ENCODE measurements at places on chromosomes 7 and 10.

GRCh38 chr10:75080554-75080953, 30.9 kb upstream of the SAMD8 start:
- no peak for DNase-seq

- DNase-seq = no peak
Observed at GRCh38 chr10:87550741-87551140, 46.0 kb downstream of the MINPP1 start.

GRCh38 chr10:61325223-61325960, 127.8 kb downstream of the TMEM26 start:
- no peak for DNase-seq

DNA sequence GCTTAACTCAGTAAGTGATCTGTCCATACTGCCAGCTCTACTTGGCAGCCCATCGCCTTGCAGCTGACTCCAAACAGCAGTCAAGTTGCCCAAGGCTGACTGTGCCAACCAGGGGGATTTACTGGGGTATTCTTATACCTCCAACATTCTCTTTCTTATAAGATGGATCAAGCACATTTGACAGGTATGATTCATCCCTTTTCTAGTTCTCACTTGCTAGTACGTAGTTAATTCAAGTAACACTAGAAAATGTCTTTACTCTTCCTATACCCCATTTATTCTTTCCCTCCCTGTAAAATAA, 77.0 kb downstream of the SLC25A13 start:
- no peak for DNase-seq

DNA sequence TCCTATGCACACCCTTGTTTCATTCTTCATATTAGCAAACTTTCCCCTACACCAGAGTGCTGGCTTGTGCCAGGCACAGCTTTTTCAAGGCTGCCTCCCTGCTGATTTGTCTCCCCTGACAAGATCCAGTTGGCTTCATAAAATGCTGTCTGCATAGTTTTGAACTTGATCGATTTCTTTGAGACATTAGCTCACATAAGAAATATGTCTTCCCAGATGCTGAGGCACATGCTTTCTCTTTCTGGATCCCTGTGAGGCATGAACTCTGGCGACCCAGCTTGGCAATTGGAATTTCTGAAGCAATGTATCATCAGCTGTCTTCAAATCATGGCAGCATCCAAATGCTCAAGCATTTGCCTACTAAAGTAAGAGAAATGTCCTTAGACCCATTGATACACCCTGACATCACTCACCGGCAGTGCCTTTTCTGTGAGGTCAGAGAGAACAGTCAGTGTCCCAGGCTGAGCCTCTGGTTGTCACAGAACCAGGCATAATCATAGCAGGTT, 616.4 kb upstream of the GHITM start:
- DNase-seq = no peak

DNA sequence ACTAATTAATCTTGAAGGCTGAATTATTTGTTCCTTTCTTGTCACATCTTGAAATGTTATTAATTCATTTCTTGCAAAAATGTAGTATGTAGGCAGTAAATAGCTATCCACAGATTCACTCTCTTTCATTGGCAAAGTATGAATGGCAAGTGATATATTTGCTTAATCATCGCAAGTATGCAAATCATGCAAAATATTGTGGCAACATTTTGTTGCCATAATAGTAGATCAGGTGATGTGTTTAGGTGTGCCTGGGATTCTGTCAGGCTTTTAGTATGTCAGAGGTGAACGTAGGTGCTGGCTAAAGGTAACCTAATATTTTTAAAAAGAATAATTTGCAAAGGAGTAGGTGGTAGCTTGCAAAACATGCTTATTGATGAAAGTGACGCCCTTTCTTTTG, 5.9 kb downstream of the MAP3K8 start:
- DNase-seq = no peak

DNA sequence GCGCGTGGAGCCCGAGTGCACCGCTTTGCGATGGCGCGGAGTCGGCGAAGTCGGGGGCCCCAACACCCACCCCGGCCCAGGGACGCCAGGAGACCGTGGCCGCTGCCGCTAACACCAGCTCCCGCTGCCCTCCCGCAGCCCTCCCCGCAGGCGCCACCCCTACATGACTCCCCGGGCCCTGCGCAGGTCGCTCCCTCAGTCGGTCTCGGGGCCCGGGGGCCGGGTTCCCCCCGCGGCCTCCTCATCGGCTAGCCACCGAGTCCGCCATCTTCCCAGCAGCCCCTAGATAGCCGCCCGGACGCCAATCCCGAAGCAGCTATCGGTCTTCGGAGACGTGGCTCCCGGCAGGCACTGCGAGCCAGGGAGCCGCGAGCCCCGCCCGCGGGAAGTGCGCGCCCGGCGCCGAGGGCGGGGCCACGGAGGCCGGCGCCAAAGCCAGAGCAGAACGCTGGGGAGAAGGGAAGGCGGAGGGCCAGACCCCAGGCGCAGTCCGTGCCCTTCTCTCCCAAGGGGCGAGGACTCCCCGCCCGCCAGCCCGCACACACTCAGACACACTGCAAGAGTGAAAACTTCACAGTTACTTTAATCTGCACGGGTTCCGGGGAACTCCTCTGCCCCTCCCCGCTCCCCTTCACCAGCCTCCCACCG, at the start of gene FASTK:
FASTK (minus strand) TSS at position 288 of the 648 bp plus-strand sequence; CDS start at position 245, 43 bp downstream.
- peak; percentile 94 for DNase-seq

DNA sequence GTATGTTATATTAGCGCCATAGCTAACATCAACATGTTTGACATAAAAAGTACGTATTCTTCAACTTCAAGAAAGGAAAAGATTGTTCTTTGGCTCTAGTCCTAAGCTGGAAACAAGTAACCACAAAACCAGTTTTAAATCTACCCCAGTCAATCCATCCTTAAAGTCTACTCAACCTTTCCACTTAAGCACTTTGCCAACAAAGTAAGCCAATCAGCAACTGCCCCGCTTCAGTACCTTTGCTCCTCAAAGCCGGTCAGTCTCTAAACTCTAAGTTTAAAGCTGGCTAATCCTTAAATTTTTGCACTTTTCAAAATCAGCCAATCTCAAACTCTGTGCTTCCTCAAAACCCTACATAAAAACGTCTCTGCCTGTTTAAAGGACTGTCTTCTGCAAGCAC, 8.1 kb downstream of the ZNF438 start:
- DNase-seq = no peak

DNA sequence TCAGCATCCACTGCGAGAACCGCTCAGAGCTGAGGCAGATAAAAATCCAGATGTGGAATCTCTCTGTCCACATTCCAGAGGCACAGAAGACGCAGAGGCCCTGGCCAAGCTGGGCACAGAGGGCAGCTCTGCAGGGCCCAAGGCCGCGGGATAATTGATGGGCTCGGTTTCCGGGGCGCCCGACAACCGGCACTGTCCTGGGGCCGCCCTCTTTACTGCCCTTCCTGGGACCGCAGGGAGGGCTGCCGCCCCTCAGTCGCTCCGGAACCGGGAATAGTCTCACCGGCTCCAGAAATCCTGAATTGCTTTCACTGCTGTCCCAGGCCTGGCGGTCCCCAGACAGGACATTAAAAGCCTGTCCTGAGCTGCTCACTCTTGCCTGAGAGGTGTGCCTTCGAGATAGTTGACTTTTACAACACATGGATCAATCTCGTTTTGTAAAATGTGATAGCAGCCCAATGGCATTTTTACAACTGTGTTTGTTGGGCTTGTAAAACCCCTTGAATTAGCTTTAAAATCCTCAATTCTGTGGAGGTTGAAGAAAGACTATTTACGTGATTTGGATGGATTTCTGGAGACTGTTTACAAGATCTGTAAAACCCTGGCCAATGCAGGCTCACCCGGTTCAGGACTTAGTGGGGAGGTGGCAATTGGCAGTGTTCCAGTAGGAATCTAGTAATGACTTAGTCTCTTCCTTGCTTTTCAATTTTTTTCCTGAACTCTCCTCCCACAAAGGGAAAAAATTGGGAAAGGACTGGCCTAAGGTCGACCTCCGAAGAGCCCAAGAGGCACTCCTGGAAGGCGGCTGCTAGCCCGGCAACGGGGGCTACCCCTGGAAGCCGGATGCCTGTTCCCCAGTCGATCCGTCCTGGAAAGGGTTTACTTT, 1.4 kb upstream of the HOXA6 start:
- DNase-seq = no peak

DNA sequence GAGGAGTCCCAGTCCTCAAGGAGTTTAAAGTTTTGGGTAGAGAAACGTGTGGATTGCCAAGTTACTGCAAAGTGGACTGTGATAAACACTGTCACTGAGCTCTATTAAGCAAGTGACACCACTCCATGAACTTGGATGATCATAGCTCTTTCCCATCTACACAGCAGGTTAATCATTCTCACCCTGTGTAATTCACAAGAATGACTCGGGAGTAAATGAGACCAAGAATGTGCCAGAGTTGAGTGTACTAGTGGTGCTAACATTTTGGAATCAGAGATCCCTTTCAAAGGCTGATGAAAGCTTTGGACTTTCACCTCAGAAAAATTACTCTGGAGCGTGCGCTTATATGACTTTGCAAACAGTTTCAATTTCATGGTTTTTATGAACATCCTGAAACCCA, 80.8 kb downstream of the RBM20 start:
- DNase-seq = no peak

DNA sequence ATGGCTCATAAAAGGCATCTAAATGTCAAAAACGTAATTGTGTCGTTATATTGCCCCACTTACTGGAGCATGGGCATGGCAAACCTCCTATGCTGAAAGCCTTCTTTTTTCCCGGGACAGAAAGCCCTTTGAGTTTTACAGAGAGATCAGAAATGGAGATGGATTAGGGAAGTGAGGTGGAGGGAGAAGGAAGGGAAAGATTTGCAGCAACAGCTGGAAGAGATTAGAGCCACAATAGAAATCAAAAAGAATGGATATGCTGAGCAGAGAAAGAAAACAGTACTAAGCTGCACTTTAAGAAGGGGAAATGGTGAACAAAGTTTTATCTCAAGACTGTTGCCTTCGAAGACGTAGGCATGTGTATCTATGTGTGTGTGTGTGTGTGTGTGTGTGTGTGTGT, 97.2 kb upstream of the PCGF5 start:
- DNase-seq = no peak

Measured in suppressor macrophage treated with lipopolysaccharide for 4 hours (primary cell).